Peyer's patch (tissue), 4 donors: ENCODE measurements at places on chromosomes 3 and 15. TPM values are rescaled to one million over a fixed set of nuclear protein-coding genes. Genes with fewer than 3 reads are reported as not detected.
A peak's percentile ranks its signal among the peaks of the same experiment; 100 is the strongest.

GRCh38 chr15:58545307-58546065 is 113.7 kb downstream of the LIPC start:
- no peaks in the 10 kb centered on the region for H3K36me3 ChIP-seq
- H3K4me1 ChIP-seq: no peaks in the 10 kb centered on the region
- no peak overlapping the region for H3K27ac ChIP-seq
- DNase-seq: no peak

- DNase-seq: no peak
- H3K36me3 ChIP-seq: no peaks in the 10 kb centered on the region
- H3K27me3 ChIP-seq: no peaks in the 10 kb centered on the region
- no peaks in the 10 kb centered on the region for H3K4me1 ChIP-seq
- no peak overlapping the region for H3K27ac ChIP-seq
Measured at GRCh38 chr3:43521941-43522340, 99.9 kb downstream of the ANO10 start.

- no peaks in the 10 kb centered on the region for H3K27me3 ChIP-seq
- DNase-seq: no peak
- no peak overlapping the region for H3K4me3 ChIP-seq
- no peaks in the 10 kb centered on the region for H3K4me1 ChIP-seq
Measured at GRCh38 chr3:160980740-160981139, 124.4 kb downstream of the B3GALNT1 start.

DNA sequence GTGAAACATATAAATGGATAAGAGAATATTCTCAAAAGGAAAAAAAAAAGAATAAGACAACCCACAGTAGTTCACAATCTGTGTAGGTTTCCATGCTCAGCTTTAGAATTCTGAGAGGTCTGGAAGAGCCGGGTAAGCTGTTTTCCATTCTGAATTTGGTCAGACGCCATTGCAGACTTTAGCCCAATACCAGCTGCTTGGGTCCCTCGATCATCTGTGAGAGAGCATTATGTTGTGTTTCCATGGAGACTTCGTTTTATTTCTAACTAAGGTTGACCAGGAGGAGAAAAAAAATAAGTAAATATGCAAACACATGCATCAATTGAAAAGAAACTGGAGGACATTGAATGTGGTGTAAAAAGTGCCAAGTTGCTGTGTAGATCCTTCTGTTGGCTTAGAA is 25.5 kb downstream of the KCNAB1 start:
- no peak overlapping the region for H3K4me3 ChIP-seq
- no peaks in the 10 kb centered on the region for H3K27me3 ChIP-seq
- no peaks in the 10 kb centered on the region for H3K36me3 ChIP-seq

DNA sequence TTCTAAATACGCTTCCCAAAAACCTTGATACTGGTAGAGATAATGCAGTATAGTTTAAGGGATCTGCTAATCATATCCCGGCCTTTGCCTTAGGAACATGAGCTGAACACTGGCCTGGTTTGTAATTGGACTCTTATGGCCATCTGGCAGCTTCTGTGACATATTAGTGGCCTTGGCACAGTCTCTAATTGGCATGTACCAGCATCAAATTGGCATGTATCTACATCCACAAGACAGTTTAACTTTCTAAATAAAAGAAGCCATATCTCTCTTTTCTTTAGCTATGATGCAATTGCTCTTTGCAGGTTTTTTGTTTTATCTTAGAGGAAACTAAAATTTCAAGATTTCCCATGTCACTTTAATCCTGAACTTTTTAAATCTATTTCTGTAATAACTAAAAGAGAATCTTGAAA is 44.6 kb upstream of the FILIP1L start:
- no peaks in the 10 kb centered on the region for H3K36me3 ChIP-seq
- no peak overlapping the region for H3K27ac ChIP-seq
- no peaks in the 10 kb centered on the region for H3K4me1 ChIP-seq
- H3K4me3 ChIP-seq: no peak overlapping the region
- no peaks in the 10 kb centered on the region for H3K27me3 ChIP-seq

DNA sequence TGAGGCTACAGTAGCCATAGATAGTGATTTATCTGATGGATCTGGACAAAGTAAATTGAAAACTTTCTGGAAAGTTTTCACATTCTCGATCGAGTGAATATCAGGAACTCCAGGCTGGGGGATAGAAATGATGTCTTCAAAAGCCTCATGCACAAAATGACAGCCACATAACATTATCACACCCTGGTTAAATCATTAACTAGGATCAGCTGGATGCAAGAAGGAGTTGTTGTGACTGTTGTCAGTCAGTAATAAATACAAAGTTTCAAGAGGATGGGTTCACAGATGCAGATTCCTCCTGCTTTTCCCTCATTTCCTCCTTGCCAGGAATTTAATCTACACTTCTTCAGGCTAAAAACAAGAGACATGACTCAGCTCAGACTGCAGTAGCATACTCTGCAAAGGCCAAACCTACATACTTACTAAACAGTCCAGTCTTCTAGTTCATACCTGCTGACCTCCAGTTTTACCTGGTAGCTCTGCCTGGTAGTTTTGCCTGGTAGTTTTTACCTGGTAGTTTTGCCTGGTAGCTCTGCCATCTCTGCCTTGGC is 40.9 kb downstream of the C2CD4A start:
- no peaks in the 10 kb centered on the region for H3K4me1 ChIP-seq
- H3K4me3 ChIP-seq: no peak overlapping the region
- no peaks in the 10 kb centered on the region for H3K27me3 ChIP-seq
- H3K36me3 ChIP-seq: no peaks in the 10 kb centered on the region
- DNase-seq: no peak

DNA sequence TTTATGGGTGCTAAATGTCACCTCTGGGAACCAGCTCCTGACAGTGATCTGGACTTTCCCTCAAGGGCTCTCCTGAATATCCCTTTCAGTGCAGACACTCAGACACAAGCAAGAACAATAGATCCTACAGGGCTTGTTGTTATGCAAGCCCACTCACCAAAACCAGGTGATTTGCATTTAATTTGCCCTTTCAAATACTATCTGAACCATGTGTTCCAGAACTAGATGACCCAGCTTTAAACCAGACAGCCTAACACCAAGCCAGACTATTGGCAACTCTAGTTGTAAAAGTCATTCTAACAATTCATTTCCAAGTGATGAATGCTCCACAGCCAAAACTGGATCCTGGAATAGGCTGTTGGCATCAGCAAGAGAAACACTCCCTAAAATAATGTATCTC is 5.6 kb upstream of the ATP8B4 start:
- H3K36me3 ChIP-seq: no peaks in the 10 kb centered on the region
- DNase-seq: no peak
- H3K27ac ChIP-seq: no peak overlapping the region
- no peak overlapping the region for H3K4me3 ChIP-seq
- H3K27me3 ChIP-seq: no peaks in the 10 kb centered on the region

- DNase-seq: no peak
- H3K36me3 ChIP-seq: no peaks in the 10 kb centered on the region
- no peaks in the 10 kb centered on the region for H3K4me1 ChIP-seq
- H3K27ac ChIP-seq: no peak overlapping the region
Measured at GRCh38 chr3:191774485-191774884, 313.5 kb downstream of the PYDC2 start.

Gene CD96
- total RNA-seq: 11.0 TPM

Gene STXBP5L
- total RNA-seq: 1.1 TPM

GRCh38 chr15:60582370-60583036 is 103.6 kb upstream of the ICE2 start:
- H3K27me3 ChIP-seq: no peaks in the 10 kb centered on the region
- H3K36me3 ChIP-seq: no peaks in the 10 kb centered on the region
- H3K4me3 ChIP-seq: no peak overlapping the region
- H3K4me1 ChIP-seq: peaks cover 6% of the 10 kb centered on the region
- no peak for DNase-seq
- H3K27ac ChIP-seq: peak overlapping the region; percentile 30

Gene ITIH3
- total RNA-seq: not detected

DNA sequence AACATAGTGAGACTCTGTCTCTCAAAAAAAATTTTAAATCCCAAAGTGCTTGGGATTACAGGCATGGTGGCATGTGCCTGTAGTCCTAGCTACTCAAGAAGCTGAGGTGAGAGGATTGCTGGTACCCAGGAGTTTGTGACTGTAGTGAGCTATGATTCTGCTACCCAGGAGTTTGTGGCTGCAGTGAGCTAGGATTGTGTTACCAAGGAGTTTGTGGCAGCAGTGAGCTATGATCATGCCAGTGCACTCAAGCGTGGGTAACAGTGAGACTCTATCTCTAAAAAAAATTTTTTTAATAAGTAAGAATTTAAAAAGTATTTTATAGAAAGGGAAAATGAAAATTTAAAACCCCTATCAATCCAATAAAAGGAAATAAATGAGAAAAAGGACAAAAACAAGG is 69.5 kb downstream of the FAIM start:
- no peaks in the 10 kb centered on the region for H3K36me3 ChIP-seq
- DNase-seq: no peak
- H3K4me3 ChIP-seq: no peak overlapping the region
- H3K27ac ChIP-seq: no peak overlapping the region

DNA sequence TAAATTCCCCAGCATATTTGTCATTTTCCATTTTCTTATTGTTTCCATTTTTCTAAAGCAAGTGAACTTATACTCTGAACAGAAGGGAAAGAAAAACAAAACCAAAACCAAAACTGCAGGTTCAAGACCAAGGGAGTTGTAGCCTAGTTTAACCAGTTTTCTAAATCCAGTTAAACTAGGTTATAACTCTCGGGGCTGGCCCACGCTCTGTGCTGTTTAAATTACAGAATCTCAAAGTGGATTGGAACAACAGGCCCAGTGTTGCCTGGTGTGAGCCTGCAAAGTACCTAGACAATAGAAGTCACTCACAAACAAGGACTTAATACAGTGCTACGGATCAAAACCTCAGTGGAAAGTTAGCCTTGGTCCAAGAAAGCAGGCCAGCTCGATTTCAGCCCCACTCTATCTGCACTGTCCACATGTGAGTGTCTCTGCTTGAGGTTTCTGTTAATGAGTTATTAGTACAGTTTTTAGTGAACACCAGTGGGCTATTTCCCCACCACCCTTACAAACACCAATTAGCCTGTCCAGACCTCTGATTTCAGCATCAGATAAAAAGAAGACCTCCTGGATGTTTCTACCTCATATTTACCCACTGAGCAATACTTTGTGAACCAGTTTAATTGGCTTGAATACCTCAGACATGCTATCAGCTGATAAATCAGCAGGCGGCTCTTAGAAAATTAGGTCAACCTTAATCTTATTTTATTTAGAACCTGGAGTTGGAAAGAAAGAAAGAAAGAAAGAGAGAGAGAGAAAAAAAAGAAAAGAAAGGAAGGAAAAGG is 93.8 kb upstream of the PDZRN3 start:
- no peaks in the 10 kb centered on the region for H3K27me3 ChIP-seq
- H3K4me3 ChIP-seq: no peak overlapping the region
- no peaks in the 10 kb centered on the region for H3K36me3 ChIP-seq
- H3K4me1 ChIP-seq: no peaks in the 10 kb centered on the region
- H3K27ac ChIP-seq: peak overlapping the region; percentile 37

DNA sequence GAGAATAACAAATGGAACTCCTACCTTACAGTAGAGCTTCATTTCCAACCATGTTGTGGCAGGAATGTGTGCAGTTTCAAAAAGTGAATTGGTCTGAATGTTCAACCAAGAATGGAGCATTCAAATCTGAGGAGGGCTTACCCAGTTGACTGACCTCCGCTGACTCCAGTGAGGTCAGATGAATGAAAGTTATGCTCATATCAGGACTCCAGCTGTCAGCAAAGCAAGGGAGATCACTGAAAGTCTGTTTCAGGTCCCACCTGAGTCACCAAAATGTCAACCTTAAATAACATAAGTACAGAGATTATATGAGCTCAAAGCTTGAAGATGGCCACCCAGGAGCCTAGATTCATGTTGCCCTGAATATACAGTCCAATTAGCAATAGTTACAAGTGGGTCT is 473.5 kb downstream of the RBMS3 start:
- no peaks in the 10 kb centered on the region for H3K27me3 ChIP-seq
- H3K4me1 ChIP-seq: no peaks in the 10 kb centered on the region
- no peak overlapping the region for H3K4me3 ChIP-seq
- H3K36me3 ChIP-seq: no peaks in the 10 kb centered on the region
- no peak for DNase-seq

DNA sequence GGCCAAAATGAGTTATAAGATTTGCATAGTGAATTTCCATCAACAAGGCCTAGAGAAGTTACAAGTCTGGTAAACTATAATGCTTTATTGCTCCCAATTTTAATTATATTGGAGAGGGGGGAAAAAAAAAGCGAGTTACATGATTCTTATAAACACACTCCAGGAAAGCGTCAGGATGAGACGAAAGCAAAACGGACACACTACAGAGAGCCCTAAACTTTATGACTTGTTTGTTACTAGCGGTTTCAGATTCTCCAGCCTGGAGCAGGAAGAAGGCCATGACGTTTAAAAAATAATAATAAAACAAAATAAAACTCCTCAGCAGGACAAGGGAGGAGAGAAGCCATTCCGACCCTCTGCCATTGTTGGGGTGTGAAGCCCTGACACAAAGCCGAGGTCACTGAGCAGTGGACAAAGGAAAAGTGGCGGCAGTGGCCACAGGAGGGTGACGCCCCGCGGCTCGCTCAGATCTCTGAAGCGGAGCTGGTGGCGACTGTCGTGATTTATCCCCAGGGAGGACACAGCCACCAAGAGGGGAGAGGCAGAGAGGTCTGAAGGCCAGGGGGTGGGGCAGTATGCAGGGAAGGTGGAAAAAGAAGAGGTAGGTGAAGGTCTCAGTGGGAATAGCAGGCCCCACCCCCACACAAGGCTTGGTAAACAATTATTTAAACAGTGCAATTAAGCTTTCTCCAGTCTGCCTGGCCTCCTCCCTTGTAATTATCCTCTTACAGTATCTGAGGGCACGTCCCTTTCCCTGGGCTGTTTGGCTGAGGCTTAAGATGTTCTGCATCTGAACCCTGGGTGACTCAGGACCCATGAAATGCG is 45.3 kb downstream of the ADAMTS9 start:
- no peaks in the 10 kb centered on the region for H3K36me3 ChIP-seq
- H3K27ac ChIP-seq: peak overlapping the region; percentile 74
- H3K27me3 ChIP-seq: no peaks in the 10 kb centered on the region
- H3K4me3 ChIP-seq: no peak overlapping the region
- DNase-seq: no peak

Gene APBA2
- 7.2 TPM for total RNA-seq

DNA sequence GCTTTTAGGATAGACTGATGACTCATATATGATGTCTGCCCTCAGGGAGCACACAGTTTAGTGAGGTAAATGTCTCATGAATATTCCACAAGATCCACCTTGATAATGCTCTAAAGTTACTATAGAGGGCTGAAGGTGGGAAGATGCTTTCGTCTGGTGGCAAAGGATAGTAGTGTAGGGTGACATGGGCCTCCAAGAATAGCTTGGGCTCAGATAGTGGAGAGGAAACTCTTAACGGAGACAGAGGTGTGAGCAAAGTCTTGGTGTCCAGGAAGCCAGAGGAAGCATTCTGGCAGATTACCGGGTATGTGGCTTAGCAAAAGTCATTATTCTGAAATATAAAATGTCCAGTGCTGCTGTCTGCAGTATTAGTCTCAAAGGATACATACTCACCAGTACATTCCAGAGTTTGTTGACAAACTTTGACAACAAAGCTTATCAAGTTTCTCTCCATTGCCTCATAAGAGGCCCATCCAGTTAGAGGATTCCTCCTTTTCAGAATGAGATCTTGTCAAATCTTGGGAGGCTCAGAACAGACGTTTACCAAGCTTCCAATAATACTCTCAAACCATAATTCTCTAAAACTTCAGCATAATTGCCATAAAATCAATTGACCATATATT is 316.7 kb downstream of the LPP start:
- H3K4me3 ChIP-seq: no peak overlapping the region
- DNase-seq: no peak
- no peaks in the 10 kb centered on the region for H3K4me1 ChIP-seq
- H3K27ac ChIP-seq: no peak overlapping the region
- H3K36me3 ChIP-seq: no peaks in the 10 kb centered on the region
- no peaks in the 10 kb centered on the region for H3K27me3 ChIP-seq
